ENCODE measurements at places on chromosomes 12 and 14.
A peak's percentile ranks its signal among the peaks of the same experiment; 100 is the strongest.

DNA sequence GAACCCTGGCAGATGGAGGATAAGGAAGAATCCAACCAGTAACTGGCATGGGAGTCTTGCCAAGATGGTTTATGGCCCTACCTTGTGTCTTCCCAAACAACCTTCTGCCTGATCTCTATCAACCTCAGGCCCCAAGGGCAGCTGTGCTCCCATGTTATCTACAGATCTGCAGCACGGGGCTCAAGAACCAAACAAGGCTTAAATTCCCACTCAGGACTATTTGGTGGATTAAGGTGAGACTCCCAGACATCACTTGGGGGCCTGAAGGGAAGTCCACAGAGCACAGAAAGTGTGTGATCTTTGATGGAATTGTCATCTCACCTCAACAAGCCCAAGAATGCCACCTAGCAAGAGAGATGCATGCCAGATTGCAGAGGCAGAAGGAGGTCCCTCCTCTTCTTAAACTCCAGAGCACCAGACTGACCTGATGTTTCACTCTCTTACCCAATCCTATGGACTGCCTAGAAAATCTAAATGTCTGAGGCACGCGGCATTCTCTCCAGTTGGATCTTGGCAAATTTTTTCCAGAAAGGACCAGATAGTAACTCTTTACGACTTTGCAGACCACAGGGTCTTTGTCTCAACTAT is 759.5 kb upstream of the TBX3 start:
- DNase-seq = no peak

- DNase-seq = peak; percentile 52
Measured at GRCh38 chr12:57276935-57277563, 26.1 kb upstream of the STAC3 start.

DNA sequence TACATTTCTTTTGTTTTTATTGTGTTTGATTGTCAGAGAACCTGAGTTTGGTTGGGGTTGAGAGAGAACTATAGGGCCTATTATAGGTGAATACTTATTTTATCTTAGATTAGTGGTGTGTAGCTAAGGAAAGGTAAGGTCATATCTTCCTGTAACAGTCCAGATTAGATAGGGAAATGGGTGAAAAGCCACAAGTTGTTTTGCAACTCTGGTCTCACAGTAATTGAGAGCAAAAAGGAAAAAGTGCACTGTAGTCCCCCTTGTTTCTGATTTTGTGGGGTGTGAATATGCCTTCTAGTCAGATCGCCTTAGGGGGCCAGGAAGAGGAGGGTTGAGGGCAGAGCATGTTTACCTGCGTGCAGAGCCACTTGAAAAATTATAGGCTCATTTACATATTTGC is 8.9 kb downstream of the MSRB3 start:
- no peak for DNase-seq

GRCh38 chr14:23723911-23724310 is 87.7 kb downstream of the DHRS2 start:
- no peak for DNase-seq

- DNase-seq = peak; percentile 90
Measured at GRCh38 chr14:103121846-103122584, 1.2 kb upstream of the TNFAIP2 start.

DNA sequence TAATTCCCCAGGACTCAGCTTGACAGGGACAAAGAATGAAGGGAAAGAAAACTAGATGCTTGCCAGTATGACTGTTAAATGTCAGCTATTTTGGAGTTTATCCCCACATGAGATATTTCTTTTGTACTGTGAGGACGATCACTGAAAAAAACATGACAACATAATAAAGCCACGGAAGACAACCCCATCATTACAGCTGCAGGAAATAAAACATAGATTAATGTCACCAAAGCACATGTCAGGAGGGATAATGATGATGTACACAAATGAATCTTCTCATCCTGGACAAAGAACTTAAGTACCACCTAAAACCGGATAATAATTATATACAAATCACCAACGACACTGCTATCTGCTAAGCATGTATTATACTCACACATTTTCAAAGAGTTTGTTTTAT is 84.6 kb upstream of the GRIP1 start:
- DNase-seq = no peak

GRCh38 chr14:20587489-20588154 is at the start of gene RNASE11:
Gene RNASE11 (minus strand): TSS chr14:20588001.
- DNase-seq = no peak

DNA sequence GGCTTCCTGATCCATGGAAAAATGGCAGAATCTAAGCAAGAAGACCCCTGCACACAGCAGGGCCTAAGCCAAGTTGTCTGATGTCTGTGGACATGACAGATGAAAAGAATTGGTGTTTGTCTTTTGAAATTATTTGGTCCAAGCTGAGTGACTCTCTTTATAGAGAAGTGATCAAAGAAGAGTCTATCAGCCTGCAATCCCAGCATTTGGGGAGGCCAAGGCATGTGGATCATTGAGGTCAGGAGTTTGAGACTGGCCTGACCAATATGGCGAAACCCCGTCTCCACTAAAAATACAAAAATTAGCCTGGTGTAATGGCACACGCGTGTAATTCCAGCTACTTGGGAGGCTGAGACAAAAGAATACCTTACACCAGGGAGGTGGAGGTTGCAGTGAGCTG is 64.8 kb upstream of the TUNAR start:
- no peak for DNase-seq

Measured in fibroblast of mammary gland (primary cell).